Stimulated activated CD8-positive, alpha-beta memory T cell treated with anti-CD3 and anti-CD28 coated beads, Interleukin-12 subunit alpha, Interleukin-12 subunit beta, amount 100 ng/mL, for 1 hour (primary cell): ENCODE measurements at places on chromosomes 13 and 19.
A peak's percentile ranks its signal among the peaks of the same experiment; 100 is the strongest.

DNA sequence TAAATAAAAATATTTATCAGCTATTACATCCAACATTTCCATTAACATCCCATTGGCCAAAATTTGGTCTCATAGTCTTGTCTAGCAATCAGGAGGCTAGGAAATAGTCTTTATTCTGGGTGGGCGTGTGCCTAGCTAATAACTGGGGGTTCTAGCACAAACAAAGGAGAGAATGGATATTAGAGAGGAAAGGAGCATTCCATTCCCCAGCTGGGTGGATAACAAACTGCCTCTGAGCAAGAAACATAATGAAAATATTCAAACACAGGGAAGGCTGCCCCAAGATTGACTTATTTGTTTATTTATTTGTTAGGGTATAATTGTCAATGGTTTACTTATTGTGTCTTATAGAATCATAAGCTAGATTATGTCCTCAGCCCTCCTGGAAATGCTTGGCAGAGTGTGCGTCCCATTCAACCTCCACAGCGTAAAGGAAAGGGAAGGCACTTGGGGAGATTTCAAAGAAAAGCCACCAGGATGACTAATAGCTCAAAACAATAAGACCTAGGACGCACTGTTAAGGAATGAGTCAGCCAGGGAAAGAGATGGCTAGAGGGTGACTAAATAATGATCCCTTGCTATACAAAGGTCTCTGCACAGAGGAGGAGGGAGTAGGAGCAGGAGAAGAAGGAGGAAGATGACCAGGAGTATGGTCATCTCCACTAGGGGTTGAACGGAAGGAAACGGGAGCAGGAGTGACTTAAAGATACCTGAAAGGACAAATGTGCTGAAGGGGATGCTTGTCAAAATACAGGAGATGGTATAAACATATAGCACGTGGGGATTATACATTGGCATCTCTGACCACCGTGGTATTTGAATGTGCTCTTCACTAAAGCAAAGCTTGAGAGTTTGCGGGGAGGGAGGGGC lies 23.5 kb upstream of the USP12 start:
- DNase-seq: no peak

GRCh38 chr19:7366701-7367420 lies 18.1 kb downstream of the ARHGEF18 start:
- DNase-seq: no peak

- DNase-seq: no peak
Observed at GRCh38 chr13:42548731-42549551, 25.0 kb upstream of the TNFSF11 start.

DNA sequence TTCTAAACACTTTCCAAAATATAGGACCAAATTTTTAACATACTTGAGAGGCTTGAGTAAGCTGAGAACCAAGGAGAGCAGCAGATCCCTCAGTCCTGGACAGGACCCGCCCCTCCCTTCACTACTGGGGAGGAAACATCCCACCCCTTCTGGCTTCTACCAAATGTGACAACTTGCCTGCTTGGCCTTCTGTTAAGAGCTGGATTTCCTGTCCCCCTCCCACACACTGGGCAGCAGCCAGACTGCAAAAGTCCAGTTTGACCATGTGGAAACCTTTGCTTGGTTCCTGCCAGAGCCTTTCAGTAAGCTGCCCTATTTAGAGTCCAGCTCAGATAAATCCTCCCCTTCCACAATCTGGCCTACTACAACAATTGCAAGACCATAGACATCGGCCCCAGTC lies 84.3 kb downstream of the FGF14 start:
- DNase-seq: no peak

- no peak for DNase-seq
Observed at GRCh38 chr19:8684001-8684902, 14.3 kb downstream of the ACTL9 start.

DNA sequence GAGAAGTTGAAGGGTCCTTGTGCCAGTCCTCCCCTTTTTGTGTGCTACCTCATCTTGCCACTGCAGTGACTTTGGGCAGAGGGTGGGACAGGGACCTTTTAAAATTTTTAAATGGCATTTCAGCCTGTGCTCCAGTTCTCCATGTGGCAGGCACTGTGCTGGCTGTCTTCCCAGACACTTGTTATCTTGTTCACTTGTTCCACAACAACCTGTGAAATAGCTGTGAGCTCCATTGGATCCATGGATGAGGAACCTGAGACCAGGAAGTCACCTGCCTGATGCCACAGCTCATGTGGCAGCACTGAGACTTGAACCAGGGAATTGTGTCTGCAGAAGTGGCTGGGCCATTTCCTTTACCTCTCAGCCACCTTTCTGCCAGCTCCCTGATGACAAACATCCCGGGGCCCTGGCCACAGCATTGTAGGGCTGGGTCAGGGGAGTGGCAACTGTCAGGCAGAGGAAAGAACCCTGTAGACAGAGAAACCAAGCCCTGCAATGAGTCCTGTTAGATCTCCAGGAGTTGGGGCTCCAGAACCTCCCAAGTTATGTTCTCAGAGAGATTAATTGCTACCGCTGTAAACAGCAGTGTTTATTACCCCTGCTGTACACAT lies 6.4 kb downstream of the EGLN2 start:
- DNase-seq: no peak

DNA sequence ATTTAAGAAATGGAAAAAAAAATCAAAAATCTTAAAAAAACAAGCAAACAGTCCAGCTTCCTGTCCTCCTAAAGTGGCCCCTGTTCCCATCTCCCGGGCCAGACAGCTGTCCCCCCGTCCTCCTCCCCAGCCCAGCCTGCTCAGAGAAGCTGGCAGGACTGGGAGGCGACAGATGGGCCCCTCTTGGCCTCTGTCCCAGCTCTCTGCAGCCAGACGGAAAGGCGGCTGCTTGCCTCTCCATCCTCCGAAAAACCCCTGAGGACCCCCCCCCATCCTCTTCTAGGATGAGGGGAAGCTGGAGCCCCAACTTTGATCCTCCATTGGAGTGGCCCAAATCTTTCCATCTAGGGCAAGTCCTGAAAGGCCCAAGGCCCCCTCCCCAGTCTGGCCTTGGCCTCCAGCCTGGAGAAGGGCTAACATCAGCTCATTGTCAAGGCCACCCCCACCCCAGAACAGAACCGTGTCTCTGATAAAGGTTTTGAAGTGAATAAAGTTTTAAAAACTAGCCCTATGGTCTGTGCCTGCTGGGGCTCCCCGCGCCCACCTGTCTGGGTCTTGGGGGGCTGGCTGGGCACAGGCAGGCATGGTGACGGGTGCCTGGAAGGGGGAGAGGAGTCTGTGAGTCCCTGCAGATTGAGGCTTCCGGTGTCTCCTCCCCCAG lies 3.8 kb downstream of the GADD45GIP1 start:
- no peak for DNase-seq

DNA sequence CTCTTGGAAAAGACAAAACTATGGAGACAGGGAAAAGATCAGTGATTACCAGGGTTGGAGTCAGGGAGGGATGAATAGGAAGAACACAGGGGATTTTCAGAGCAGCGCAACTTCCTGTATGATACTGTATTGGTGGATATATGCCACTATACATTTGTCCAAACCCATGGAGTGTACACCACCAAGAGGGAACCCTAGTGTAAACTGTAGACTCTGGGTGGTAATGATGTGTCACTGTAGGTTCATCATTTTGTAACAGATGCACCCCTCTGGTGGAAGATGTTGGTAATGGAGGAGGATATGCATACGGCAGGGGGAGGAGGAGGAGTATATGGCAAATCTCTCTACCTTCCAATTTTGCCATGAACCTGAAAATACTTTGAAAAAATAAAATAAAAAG lies 68.1 kb downstream of the UFM1 start:
- DNase-seq: no peak

DNA sequence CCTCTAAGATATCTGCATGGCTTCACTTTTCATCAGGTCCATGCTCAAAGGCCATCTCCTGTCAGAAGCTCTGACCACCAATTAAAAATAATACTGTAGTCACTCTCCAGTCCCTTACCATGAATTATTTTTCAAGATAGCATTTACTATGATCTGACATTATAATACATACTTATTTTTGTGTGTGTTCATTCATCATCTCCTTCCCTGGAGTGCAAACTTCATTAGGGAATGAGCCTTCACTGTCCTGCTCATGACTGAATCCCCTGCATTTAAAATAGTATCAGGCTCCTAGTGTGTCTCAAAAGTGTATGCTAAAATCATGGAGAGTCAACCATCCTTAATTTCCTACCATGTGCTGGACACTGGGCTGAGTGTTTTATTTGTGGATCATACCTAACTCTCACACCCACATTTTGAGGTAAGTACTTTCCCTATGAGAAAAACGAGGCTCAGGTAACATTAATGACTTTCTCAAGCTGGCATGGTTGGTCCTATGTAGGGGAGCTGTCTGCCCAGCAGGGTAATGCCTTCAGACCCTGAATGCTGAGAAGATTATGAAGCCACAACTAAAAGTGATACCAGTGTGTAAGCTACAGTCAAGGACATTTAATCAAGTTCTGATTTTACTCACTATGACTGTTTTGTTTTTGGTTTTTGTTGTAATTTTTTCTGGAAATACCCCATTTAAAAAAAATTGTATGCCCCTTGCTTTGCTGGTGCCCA lies 16.3 kb downstream of the PLA2G4C start:
- DNase-seq: no peak

- no peak for DNase-seq
Observed at GRCh38 chr13:96273196-96273595, 183.3 kb downstream of the HS6ST3 start.

- DNase-seq: no peak
Observed at GRCh38 chr19:36120092-36120983, 5.1 kb downstream of the TBCB start.

- peak; percentile 47 for DNase-seq
Observed at GRCh38 chr19:44753932-44754749, 5.6 kb downstream of the BCL3 start.

DNA sequence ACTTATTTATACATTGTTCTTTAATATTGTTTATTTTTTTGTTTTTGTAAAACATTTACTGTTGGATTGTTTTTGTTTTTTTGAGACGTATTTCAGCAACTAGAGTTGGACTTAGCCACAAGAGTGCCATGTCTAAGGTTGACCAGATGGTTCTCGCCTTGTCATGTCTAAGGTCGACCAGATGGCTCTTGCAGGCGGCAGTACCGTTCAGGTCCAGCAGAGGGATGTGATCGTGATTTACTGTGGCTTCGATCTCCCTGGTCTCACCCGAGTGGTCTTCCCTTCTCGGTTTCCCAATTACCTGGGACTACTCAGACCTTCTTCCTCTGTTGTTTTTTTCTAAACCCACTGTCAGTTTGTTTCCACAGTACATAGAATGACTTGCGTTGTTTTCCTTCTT lies 1438.6 kb downstream of the UQCRFS1 start:
- no peak for DNase-seq

DNA sequence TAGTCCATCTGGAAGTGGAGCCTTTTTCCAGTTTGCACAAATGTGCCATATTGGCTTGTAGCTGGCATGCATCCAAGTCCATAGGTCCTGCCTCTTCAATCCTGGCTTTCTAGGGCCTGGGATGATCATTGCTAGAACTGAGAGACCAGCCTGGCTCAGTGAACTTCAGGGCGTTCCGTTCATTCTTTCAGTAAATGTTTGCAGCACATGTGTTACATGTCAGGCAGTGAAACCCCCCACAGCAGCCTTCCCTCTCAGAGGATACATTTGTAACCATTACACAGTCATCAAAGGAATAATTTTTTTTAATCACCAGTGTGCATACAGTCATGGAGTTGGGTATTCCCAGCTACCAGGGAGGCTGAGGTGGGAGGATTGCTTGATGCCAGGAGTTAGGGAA lies 9.7 kb downstream of the FUT2 start:
- no peak for DNase-seq

DNA sequence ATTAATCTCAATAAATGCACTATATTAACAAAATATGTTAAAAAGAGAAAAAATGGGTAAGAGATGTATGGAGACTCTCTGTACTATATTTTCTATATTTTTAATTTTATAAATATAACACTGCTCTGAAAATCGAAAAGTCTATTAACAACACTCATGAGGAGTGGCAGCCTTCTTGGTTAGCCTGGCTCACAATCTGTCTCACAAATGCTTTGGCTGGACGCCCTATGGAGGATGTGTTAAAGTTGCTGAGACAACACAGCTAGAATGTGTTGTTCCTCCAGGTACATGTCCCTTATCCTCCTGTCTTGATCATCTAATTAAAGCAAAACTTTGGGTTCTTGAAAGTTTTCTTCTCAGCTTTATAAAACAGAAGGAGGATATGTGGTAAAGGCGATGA lies 396.6 kb upstream of the PCDH20 start:
- no peak for DNase-seq

DNA sequence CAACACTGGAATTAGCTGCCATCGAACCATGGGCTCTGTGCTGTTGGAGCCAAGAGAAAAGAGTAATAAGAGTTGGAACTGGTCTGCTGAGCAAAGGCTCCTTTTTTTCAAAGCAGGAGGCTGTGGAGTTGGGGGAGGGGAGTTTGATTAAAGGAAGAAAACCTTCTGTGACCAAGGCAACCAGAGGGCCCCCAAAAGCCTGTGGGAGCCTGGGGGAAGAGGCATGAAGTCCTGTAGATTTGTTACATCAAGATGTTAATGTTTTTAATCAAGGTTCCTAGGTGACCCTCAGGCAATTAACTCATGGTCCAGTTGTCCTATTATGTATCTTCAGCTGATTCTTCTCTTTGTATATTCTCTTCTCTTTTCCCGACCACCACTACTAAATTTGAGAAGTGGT lies 403.9 kb downstream of the NDFIP2 start:
- DNase-seq: no peak

DNA sequence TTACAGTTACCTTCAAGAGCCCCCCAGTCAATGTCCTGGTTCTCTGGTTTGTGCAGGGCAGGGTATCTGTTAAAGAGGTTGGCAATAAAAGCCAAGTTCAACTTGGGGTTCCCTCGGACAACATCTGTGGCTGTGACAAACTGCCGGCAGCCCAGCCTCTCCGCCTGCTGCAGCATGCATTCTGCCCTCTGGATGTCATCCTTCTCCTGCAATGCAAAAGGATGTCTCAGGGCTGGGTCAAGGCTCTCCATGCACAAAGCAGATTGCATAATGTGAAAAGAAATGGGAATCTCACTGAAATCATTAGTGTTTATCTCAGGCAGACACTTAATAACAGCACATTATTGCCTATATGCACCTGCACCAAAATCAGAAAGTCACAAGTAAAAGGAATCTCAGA lies 35.1 kb downstream of the LCP1 start:
- DNase-seq: no peak
